ENCODE measurements at places on chromosomes 1 and 21. TPM values are rescaled to one million over a fixed set of nuclear protein-coding genes. Genes with fewer than 3 reads are reported as not detected.

Gene F5
- not detected for total RNA-seq

DNA sequence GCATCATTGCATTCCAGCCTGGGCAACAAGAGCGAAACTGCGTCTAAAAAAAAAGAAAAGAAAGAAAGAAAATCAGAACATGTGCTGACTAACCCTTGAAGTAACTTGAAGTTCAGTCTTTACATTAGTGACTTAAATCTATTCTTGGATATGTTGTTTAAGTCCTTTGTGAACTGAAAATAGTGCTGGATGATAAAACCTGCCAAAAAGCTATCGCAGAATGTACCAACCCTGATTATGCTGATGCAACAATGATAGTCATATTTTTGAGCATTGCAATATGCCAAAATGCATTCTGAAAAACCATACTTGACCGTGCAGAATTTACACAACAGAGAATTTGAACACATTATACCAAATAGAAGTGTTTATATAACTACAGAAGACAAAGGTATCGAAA is 30.7 kb downstream of the SHISAL2A start:
- H3K36me3 ChIP-seq: no peaks in the 10 kb centered on the region
- H3K27ac ChIP-seq: peak overlapping the region; percentile 87
- no peaks in the 10 kb centered on the region for H3K27me3 ChIP-seq
- DNase-seq: no peak
- peak overlapping the region; percentile 22 for H3K4me3 ChIP-seq
- peaks cover 52% of the 10 kb centered on the region for H3K4me1 ChIP-seq

- DNase-seq: no peak
- H3K4me1 ChIP-seq: peaks cover 31% of the 10 kb centered on the region
- no peak overlapping the region for H3K27ac ChIP-seq
- H3K36me3 ChIP-seq: peaks cover 15% of the 10 kb centered on the region
Measured at GRCh38 chr1:35564037-35564883, 6.7 kb downstream of the NCDN start.

DNA sequence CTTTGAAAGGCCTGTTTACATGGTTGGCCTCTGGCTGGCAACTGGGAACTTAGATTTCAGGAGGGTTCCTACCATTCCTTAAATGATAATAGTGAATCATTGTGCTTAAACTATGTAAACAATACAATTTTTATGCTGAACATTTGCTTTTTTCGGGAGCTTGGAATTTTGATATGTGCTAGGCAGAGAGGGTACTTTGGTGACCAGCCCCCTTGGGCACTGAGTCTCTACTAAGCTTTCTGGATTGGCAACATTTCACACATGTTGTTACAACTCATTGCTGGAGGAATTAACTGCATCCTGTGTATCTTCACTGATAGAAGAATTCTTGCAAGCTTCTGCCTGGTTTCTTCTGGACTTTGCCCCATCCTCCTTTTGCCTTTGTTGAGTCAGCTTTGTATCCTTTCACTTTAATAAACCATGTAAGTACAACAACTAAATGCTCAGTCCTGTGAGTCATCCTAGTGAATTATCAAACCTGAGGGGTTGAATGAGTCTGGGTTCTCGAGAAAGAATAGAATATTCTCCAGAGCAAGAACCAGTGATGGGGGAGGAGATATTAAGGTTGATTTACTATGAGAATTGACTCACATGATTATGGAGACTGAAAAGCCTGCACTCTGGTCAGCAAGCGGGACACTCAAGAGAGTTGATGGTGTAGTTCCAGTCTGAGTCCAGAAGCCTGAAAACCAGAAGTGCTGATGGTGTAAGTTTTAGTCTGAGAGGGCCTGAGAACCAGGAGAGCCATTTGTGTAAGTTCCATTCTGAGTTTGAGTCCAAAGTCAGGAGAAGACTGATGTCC is 3.1 kb upstream of the SLC16A4 start:
- H3K4me3 ChIP-seq: no peak overlapping the region
- H3K27ac ChIP-seq: peak overlapping the region; percentile 75
- DNase-seq: no peak
- H3K4me1 ChIP-seq: peaks cover 45% of the 10 kb centered on the region
- no peaks in the 10 kb centered on the region for H3K27me3 ChIP-seq

GRCh38 chr1:44259090-44259489 is 45.8 kb downstream of the DMAP1 start:
- H3K4me1 ChIP-seq: no peaks in the 10 kb centered on the region
- H3K4me3 ChIP-seq: no peak overlapping the region
- no peaks in the 10 kb centered on the region for H3K27me3 ChIP-seq
- H3K36me3 ChIP-seq: peaks cover 3% of the 10 kb centered on the region
- DNase-seq: no peak
- no peak overlapping the region for H3K27ac ChIP-seq

- no peak for DNase-seq
- H3K27me3 ChIP-seq: no peaks in the 10 kb centered on the region
- peaks cover 8% of the 10 kb centered on the region for H3K4me1 ChIP-seq
- H3K27ac ChIP-seq: peak overlapping the region; percentile 17
Measured at GRCh38 chr1:153803470-153804056, 28.4 kb downstream of the SLC27A3 start.

DNA sequence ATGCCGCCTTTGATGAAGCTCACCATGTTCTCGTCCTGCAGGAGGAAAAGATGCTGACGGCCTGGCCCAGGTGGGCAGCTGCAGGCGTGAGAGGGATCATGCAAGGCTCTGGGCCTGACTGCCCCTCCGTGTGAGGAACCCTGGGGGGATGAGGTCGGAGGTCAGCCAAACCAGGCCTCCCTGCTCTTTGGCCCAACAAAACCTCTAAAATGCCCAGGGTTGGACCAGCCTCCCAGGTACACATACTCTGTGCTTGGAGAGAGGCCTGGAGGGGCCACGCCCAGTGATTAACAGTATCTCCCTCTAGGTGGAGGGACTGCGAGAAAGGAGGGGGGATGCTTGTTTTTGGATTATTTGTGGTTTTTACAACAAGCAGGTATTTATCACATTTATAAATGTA is 21.1 kb downstream of the TTC39A start:
- no peak for DNase-seq
- H3K4me3 ChIP-seq: no peak overlapping the region
- no peaks in the 10 kb centered on the region for H3K36me3 ChIP-seq
- no peak overlapping the region for H3K27ac ChIP-seq
- no peaks in the 10 kb centered on the region for H3K27me3 ChIP-seq
